ENCODE measurements at places on chromosomes 1 and 21.

DNA sequence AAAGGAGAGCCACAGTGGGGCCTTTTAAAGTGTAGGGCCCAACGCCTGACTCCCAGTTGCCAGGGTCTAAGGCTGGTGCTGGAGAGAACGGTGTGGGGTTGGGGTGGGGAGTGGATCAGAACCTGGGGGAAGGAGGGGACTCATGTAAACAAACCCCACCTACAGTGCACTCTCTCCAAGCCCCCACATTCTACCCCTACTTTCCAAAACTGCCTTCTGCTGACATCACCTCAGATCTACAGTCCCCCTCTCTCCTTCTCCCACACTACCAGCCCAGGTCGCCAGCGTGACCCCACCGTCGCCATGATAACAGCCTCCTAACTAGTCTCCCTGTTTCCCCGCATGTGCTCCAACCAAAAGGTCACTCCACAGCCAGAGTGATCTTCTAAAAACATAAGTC is 26.6 kb downstream of the TNNT2 start:
- DNase-seq, result no peak

DNA sequence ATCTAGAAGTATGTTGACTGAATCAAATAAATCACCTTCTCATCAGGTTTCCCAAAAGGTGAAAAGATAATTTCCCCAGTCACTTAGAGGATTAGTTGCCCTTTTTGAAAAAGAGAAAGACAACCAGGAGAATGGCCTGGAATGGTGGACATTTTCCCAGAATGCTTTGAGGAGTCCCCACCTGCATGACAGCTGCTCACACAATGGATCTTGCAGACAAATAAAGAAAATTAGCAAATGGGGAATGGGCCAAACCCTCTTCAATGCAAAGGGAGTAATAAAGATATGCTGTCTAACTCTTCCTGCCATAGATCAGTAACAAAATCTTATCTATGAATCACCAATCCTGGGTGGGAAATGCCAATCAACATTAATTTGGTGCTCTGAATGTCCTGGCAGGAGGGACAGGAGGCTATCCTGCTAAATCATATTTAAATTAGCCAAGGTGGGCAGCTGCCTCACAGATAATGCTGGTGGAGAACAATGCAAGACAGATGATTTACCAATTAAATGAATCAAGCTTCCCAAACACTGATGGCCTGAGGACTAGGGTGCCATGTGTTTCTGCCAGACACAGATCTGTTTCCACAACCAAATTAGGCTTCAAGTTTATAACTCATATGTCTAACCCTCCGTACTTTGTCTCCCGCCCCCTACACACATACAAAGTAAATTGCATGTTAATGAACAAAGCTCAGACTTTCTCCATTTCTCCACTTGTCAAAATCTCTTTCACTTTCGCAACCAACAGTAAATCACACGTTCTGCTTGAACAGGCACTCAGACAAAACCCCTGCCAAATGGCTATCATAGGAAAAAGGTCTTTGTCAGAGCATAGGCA is 488.0 kb upstream of the PLXNA2 start:
- no peak for DNase-seq

GRCh38 chr1:181119093-181119989 is 30.8 kb downstream of the IER5 start:
- DNase-seq, result no peak

- DNase-seq, result no peak
Observed at GRCh38 chr1:191671236-191671635, 487.0 kb upstream of the RGS18 start.

- DNase-seq, result no peak
Observed at GRCh38 chr21:43020177-43020576, 45.8 kb downstream of the PKNOX1 start.

DNA sequence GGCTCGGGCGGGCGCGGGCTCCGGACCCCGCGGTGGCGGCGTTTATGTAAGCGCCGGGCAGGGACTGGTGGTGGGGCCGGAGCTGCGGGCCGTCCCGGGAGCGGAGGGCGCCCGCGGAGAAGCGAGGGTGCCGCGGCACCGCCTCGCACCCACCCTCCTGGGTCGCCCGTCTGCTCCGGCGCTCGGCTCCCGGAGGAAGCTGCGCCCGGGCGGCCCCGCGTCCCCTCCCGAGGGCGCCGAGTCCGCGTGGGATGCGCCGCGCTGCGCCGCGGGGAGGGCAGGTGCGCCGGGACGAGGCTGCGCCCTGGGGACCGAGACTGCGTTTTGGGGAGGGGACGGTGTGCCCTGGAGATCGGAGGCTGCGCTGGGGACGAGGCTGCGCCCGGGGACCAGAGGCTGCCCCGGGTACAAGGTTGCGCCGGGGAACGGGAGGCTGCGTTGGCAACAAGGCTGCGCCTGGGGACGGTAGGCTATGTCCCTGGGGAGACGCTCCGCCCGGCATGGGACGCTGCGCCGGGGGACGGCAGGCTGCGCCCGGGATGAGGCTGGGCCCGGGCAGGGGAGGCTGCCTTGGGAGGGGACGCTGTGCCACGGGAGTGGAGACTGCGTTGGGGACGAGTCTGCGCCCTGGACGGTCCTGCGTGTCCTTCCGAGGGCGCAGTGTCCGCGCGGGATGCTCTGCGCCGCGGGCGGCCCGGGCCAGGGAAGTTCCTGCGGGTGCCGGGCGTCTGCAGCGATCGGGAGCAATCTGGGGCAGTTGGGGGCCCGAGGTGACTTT is 627 bp downstream of the ADARB1 start:
- DNase-seq, result no peak

- DNase-seq, result no peak
Observed at GRCh38 chr1:232393010-232393409, 236.9 kb downstream of the SIPA1L2 start.

DNA sequence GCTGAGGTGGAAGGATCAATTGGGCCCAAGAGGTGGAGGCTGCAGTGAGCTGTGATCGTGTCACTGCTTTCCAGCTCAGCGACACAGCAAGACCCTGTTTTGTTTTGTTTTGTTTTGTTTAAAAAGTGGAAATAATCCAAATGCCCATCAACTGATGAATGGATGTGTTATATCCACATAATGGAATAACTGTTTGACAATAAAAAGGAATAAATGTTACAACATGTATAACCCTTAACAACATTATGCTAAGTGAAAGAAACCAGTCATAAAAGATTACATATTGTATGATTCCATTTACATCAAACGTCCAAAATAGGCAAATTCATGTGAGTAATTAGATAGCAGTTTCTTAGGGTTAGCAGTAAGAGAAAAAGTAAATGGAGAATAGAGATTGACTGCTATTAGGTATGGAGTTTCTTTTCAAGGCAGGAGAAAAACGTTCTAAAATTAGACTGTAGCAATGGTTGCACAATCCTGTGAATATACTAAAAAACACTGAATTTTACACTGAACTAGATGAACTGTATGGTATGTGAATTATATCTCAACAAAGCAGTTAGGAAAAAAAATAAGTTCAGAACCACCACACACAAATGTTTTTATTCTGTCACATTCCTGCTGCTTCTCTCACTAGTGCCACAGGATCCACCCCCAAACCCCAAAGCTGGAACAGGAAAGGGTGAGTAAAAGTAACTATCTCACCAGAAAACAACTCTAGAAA is 15.7 kb downstream of the FOXJ3 start:
- DNase-seq, result no peak

DNA sequence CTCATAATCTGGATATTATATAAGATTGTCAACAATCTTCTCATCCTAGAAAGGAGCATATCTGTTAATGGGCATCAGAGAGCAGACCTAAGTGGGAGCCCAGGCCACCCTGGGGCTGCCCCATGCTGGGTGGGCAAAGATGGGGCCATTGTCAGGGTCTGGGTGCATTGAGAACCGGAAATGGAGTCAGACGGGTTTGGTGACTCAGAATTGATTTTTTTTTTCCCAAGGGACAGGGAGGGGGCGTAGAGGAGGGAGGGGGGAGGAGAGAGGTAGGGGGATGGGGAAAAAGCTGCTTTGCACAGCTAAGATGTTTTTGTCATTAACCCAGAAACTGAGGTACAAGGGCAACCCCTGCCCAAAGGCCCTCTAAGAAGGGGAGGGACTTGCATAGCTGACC is 1.3 kb downstream of the ATXN7L2 start:
- DNase-seq, result no peak

- DNase-seq, result no peak
Observed at GRCh38 chr1:243933495-243933894, 83.5 kb upstream of the AKT3 start.

DNA sequence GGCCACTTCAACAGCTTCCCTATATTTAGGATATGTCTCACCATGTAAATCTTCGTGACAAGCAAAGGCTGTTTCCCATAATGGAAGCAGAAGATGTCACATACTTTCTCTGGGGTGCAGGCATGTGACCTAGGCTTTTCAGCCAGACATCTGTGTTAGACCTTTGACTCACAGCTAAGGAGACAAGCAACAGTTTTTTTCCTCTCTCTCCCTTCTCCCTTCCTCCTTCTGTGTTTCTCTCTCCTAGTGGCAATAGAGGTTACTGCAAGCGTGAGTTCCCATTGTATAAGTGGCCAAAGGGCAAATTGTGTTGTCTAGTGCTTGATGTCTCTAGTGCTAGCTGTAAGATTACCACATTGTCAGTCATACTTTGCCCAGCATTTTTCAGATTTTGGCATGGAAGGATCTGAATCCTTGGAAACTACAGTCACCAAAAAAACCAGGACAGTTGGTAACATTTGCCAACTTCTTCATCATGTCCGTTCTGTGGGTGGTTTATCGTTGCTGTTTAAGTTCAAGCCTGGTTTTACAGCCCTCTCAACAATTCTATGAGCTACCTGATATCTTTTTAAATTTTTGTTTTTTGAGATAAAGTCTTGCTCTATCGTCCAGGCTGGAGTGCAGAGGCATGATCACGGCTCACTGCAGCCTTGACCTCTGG is 44.4 kb upstream of the RABGAP1L start:
- no peak for DNase-seq

Measured in C1 segment of cervical spinal cord (tissue), 14 donors.